Left lung (tissue), 14 donors: ENCODE measurements at places on chromosomes 5 and 9.

GRCh38 chr5:146894753-146895521 is 16.4 kb upstream of the PPP2R2B start:
- no peak for DNase-seq
- H3K36me3 ChIP-seq = no peaks in the 10 kb centered on the region
- H3K4me3 ChIP-seq = no peak overlapping the region
- H3K27me3 ChIP-seq = no peaks in the 10 kb centered on the region
- H3K27ac ChIP-seq = no peak overlapping the region

DNA sequence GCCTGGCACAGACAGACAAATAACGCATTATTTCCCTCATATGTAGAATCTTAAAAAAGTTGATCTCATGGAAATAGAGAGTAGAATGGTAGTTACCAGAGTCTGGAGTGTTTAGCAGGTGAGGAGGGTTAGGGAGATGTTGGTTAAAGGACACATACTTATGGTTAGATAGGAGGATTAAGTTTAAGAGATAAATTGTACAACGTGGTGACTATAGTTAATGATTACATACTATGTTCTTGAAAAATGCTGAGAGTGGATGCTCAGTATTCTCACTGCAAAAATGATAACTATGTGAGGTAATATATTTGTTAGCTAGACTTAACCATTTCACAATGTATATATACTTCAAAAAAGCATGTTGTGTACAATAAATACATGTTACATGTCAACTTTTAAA is 38.0 kb downstream of the CERT1 start:
- H3K27me3 ChIP-seq = no peaks in the 10 kb centered on the region
- H3K4me3 ChIP-seq = no peak overlapping the region
- H3K36me3 ChIP-seq = no peaks in the 10 kb centered on the region
- H3K4me1 ChIP-seq = no peaks in the 10 kb centered on the region

GRCh38 chr9:2919347-2919746 is 75.5 kb upstream of the PUM3 start:
- no peaks in the 10 kb centered on the region for H3K36me3 ChIP-seq
- no peak for DNase-seq
- H3K27me3 ChIP-seq = no peaks in the 10 kb centered on the region

GRCh38 chr5:660491-661030 is 32.6 kb downstream of the TPPP start:
- H3K4me3 ChIP-seq = no peak overlapping the region
- no peaks in the 10 kb centered on the region for H3K4me1 ChIP-seq
- H3K36me3 ChIP-seq = no peaks in the 10 kb centered on the region
- H3K27me3 ChIP-seq = no peaks in the 10 kb centered on the region
- DNase-seq = no peak
- H3K27ac ChIP-seq = no peak overlapping the region

DNA sequence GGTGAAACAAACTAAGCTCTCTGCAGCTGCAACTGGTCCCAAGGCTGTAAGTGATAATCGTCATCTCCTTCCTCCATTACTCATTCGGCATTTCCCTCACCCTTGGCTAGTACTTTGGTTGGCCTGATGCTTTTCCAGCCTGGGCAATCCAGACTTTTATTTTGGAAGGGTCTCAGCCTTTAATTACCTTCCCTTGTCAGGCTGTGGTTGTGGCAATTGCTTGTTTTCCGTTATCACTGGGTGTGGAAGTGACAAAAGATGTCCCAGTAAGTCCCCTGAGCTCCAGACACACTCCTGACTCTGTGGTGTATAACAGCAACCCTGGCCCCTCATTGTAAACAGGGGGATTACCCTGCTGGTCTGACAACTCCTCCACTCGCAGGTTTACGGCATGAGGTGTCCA is 6.3 kb upstream of the FAF2 start:
- H3K4me3 ChIP-seq = no peak overlapping the region
- no peaks in the 10 kb centered on the region for H3K36me3 ChIP-seq
- peaks cover 7% of the 10 kb centered on the region for H3K4me1 ChIP-seq
- no peak overlapping the region for H3K27ac ChIP-seq
- H3K27me3 ChIP-seq = no peaks in the 10 kb centered on the region

DNA sequence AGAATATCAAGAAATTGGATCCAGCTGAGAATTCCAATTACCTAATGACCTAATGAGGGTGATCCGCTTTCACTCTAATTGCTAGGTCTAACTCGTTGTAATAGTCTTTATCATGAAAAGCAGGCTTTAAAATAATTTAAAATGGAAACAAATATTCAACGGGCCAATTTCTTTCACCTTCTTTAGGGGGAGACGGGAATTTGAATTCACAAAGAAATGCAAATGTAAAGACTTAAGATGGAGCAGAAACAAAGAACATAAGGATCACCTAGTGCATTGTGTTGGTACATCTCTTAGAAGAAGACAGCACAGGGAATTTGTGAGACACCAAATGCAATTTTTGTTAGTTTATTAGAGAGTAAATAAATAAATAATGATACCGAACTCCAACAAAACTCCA is 1.5 kb upstream of the KCNN2 start:
- no peak overlapping the region for H3K27ac ChIP-seq
- H3K4me3 ChIP-seq = peak overlapping the region; percentile 55
- no peak for DNase-seq
- H3K36me3 ChIP-seq = no peaks in the 10 kb centered on the region
- H3K27me3 ChIP-seq = peaks cover 57% of the 10 kb centered on the region

DNA sequence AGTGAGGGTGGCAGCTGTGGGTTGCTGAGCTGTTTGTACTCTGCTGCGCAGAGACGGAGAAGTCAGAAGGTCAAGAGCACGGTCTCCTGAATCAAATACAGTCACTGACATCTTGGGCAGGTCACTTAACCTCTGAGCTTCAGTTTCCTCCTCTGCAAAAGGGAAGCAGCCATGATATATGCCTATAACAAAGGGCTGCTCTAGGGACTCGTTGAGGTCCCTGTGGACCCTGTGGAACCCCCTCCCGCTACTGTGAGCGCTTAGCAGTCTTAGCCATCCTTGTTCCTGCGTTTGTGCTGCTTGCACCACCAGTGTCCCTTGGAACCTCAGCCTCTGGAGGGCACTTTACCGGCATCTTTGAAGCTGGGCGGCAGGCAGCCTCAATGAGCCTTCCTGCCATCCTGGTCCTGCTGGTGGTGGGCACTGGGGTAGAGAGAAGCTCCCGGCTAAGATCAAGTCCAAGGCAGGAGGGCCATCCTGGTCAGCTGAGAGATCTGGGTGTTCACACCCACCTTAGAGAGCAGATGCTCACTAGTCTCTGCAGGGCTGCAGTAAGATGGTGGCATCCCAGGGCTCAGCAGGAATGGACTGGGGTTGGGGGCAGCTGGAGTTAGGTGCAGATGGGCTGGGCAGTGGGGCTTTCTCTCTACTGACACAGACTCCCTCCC is 8.7 kb downstream of the JADE2 start:
- no peaks in the 10 kb centered on the region for H3K27me3 ChIP-seq
- H3K27ac ChIP-seq = no peak overlapping the region
- H3K4me3 ChIP-seq = no peak overlapping the region
- DNase-seq = no peak
- H3K4me1 ChIP-seq = peaks cover 9% of the 10 kb centered on the region

- no peaks in the 10 kb centered on the region for H3K36me3 ChIP-seq
- H3K4me3 ChIP-seq = peak within 1 kb of the TSS; percentile 95
- H3K27me3 ChIP-seq = no peaks in the 10 kb centered on the region
- peak; percentile 99 for DNase-seq
These were observed at the start of gene SETX for GRCh38 chr9:132354637-132355355. Gene SETX (minus strand): TSS chr9:132354986. CDS start chr9:132349428, 5,558 bp downstream.

GRCh38 chr9:88177371-88177770 is 39.1 kb upstream of the SPATA31C2 start:
- no peaks in the 10 kb centered on the region for H3K4me1 ChIP-seq
- DNase-seq = no peak
- no peaks in the 10 kb centered on the region for H3K36me3 ChIP-seq

GRCh38 chr9:127814619-127815511 is 12.2 kb downstream of the FPGS start:
- no peak overlapping the region for H3K4me3 ChIP-seq
- no peak overlapping the region for H3K27ac ChIP-seq
- peaks cover 100% of the 10 kb centered on the region for H3K36me3 ChIP-seq
- H3K27me3 ChIP-seq = no peaks in the 10 kb centered on the region
- H3K4me1 ChIP-seq = no peaks in the 10 kb centered on the region
- DNase-seq = no peak

- H3K4me1 ChIP-seq = peaks cover 17% of the 10 kb centered on the region
- no peaks in the 10 kb centered on the region for H3K27me3 ChIP-seq
- no peak for DNase-seq
- H3K27ac ChIP-seq = no peak overlapping the region
- no peaks in the 10 kb centered on the region for H3K36me3 ChIP-seq
- no peak overlapping the region for H3K4me3 ChIP-seq
These were observed 86.4 kb downstream of the AMBP start for GRCh38 chr9:113991714-113992113.

GRCh38 chr9:129276486-129277230 is 98.6 kb upstream of the IER5L start:
- no peak overlapping the region for H3K4me3 ChIP-seq
- H3K27ac ChIP-seq = no peak overlapping the region

DNA sequence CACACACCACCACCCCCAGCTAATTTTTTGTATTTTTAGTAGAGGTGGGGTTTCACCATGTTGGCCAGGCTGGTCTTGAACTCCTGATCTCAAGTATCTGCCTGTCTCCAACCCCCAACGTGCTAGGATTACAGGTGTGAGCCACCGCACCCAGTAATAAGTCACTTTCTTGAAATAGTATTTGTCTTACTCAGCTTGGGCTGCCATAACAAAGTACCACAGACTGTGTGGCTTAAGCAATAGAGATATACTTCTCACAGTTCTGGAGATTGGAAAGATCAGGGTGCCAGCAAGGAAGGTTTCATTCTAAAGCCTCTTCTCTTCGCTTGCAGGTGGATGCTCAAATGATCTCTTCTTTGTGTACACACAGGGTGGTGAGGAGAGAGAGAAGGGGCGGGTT is 99.8 kb downstream of the ARRDC3 start:
- H3K4me1 ChIP-seq = no peaks in the 10 kb centered on the region
- no peaks in the 10 kb centered on the region for H3K36me3 ChIP-seq
- no peaks in the 10 kb centered on the region for H3K27me3 ChIP-seq
- DNase-seq = no peak
- no peak overlapping the region for H3K4me3 ChIP-seq

DNA sequence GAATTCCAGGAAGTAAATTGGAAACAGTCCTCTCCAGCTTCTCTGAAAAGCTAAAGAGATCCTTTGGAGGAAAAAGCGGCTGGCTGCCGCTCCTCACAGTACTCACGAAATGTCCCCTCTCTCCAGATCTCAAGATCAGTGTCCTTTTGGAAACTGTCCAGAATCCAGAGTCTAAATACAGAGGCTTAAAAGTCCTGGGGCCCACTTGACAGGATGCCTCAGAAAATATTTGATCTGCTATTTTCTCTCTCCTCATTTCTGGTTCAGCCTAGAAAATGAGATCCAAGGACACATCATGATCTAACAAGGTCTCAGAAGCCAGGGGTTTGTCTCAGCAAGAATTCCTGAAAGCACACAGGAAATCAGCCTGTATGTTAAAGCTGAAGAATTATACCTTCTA is 7.2 kb downstream of the C1QTNF2 start:
- no peaks in the 10 kb centered on the region for H3K27me3 ChIP-seq
- H3K36me3 ChIP-seq = no peaks in the 10 kb centered on the region
- H3K27ac ChIP-seq = peak overlapping the region; percentile 39
- no peak overlapping the region for H3K4me3 ChIP-seq
- no peak for DNase-seq
- peaks cover 6% of the 10 kb centered on the region for H3K4me1 ChIP-seq

DNA sequence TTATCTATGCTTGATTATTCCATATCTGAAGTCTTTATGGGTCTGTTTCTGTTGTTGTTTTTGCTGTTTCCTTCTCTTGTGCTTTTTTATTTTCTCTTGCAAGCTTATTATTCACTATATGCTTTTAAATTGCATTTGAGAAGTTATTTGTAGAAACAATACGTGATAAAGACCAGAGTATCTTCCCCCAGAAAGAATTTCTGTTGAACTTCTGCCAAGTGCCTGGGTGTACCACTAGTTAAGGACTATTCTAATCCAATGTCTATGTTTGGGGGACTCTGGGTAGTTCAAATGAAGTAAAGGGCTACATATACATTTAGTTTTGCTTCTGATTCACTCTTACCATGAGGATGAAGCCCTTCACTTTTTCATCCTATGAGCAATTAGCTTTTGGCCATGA is 54.3 kb downstream of the SLF1 start:
- H3K4me3 ChIP-seq = no peak overlapping the region
- peaks cover 8% of the 10 kb centered on the region for H3K36me3 ChIP-seq
- H3K27ac ChIP-seq = no peak overlapping the region
- no peaks in the 10 kb centered on the region for H3K27me3 ChIP-seq
- H3K4me1 ChIP-seq = no peaks in the 10 kb centered on the region
- no peak for DNase-seq

GRCh38 chr5:43997647-43998272 is 391.5 kb downstream of the FGF10 start:
- H3K4me3 ChIP-seq = no peak overlapping the region
- H3K4me1 ChIP-seq = no peaks in the 10 kb centered on the region
- no peak overlapping the region for H3K27ac ChIP-seq
- DNase-seq = no peak
- H3K36me3 ChIP-seq = no peaks in the 10 kb centered on the region

GRCh38 chr5:134149571-134150303 is 27.0 kb downstream of the SKP1 start:
- DNase-seq = no peak
- peaks cover 46% of the 10 kb centered on the region for H3K4me1 ChIP-seq
- H3K27ac ChIP-seq = peak overlapping the region; percentile 38
- H3K27me3 ChIP-seq = no peaks in the 10 kb centered on the region
- H3K4me3 ChIP-seq = no peak overlapping the region

- no peaks in the 10 kb centered on the region for H3K36me3 ChIP-seq
- H3K27me3 ChIP-seq = no peaks in the 10 kb centered on the region
- DNase-seq = no peak
- no peak overlapping the region for H3K4me3 ChIP-seq
- H3K4me1 ChIP-seq = no peaks in the 10 kb centered on the region
These were observed 65.1 kb upstream of the IL33 start for GRCh38 chr9:6150483-6150882.

GRCh38 chr9:96075111-96075510 is 199.6 kb downstream of the ERCC6L2 start:
- no peaks in the 10 kb centered on the region for H3K36me3 ChIP-seq
- H3K4me3 ChIP-seq = no peak overlapping the region
- peaks cover 2% of the 10 kb centered on the region for H3K27me3 ChIP-seq
- no peak overlapping the region for H3K27ac ChIP-seq
- DNase-seq = no peak
- peaks cover 4% of the 10 kb centered on the region for H3K4me1 ChIP-seq

GRCh38 chr5:160324886-160325285 is 12.5 kb upstream of the CCNJL start:
- H3K27ac ChIP-seq = no peak overlapping the region
- DNase-seq = no peak
- H3K4me3 ChIP-seq = no peak overlapping the region
- H3K27me3 ChIP-seq = no peaks in the 10 kb centered on the region
- H3K4me1 ChIP-seq = no peaks in the 10 kb centered on the region
- H3K36me3 ChIP-seq = no peaks in the 10 kb centered on the region

DNA sequence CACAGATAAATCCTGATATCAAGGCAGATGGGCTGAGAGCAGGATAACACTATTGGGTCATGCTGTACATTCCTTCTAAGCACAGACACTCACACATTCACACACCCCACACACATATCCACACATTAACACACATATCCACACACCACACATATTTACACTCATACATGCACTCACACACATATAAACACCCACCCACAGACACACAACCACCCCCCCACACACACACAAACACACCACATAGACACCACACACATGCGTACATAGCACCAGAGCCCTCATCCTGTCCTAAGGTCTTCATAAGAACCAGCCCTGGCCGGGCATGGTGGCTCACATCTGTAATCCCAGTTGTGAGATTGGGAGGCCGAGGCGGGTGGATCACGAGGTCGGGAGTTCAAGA is 322.3 kb upstream of the ADCY2 start:
- no peaks in the 10 kb centered on the region for H3K36me3 ChIP-seq
- DNase-seq = no peak
- no peaks in the 10 kb centered on the region for H3K4me1 ChIP-seq
- no peak overlapping the region for H3K4me3 ChIP-seq
